ENCODE measurements at places on chromosomes 11 and 22.
A peak's percentile ranks its signal among the peaks of the same experiment; 100 is the strongest.

- DNase-seq = no peak
Measured at GRCh38 chr22:20725987-20726558, 47.8 kb upstream of the SERPIND1 start.

GRCh38 chr11:14081581-14082231 is 119.2 kb downstream of the SPON1 start:
- no peak for DNase-seq

DNA sequence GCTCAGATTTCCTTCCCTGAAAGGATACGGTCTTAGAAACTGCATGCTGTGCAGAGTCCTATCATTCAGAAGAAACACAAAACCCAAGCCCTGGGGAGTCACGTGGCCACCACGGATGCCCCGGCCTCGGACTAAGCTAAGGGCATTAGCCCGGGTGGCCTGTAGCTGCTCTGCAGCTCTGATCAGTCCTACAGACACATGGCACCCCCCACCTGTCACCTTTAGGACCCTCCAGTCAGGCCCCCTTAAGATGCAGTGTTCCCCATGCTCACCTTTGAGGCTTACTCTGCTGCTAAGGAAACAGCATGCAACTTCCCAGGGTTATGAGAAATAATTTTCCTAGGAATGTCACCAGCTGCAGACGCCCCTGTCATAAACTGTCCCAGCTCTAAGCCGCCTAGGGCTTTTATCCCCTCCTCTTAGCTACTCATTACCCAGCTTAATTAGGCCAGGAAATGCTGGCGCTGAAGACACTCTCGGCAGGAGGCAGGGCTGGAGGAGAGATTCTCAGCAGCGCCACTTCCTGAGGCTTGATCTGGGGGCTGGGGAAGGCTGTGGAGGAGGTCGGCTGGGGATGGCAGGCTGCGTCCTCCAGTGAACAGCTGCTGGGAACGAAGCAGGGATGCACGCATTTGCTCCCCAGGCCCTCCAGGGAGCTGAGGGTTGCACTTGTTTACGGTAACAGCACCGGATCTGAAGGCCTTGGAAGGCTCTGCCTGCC is 47.2 kb upstream of the ADA2 start:
- DNase-seq = peak; percentile 93

DNA sequence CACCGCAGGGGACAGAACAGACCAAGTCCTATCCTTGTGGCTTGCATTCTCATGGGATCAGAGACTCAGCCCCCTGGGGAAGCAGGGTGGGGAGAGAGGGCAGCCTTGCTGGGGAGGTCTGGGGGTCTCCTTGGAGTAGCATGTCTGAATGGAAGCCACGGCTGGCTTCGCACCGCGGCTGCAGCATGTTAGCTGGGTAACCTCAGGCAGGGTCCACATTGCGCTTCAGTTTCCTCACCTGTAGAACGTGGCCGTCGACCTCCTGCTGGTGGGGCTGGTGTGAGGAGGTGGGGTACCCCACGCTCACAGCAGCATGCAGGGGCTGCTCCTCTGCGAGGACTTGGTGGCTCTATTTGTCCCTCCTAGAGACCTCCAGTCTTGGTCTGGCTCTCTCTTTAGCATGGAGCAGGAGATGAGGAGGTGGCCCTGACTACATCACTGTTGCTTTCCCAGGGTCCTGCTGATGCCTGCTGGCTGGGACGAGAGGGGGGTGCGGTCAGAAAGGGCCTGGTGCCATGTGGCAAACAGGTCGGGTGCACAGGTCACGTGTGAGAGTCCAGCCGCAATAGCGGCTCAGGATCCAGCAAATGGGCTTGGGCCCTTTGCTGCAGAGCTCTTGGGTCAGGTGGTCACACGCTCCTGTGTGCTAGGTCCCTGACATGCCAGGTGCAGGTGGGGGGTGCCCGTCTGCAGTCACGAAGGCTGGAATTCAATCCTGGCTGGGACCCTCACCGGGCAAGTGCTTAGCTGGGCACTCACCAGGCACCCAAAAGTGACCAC is 35.4 kb upstream of the SMIM38 start:
- no peak for DNase-seq

- DNase-seq = no peak
Measured at GRCh38 chr11:127003260-127003981, 2.9 kb upstream of the KIRREL3 start.

DNA sequence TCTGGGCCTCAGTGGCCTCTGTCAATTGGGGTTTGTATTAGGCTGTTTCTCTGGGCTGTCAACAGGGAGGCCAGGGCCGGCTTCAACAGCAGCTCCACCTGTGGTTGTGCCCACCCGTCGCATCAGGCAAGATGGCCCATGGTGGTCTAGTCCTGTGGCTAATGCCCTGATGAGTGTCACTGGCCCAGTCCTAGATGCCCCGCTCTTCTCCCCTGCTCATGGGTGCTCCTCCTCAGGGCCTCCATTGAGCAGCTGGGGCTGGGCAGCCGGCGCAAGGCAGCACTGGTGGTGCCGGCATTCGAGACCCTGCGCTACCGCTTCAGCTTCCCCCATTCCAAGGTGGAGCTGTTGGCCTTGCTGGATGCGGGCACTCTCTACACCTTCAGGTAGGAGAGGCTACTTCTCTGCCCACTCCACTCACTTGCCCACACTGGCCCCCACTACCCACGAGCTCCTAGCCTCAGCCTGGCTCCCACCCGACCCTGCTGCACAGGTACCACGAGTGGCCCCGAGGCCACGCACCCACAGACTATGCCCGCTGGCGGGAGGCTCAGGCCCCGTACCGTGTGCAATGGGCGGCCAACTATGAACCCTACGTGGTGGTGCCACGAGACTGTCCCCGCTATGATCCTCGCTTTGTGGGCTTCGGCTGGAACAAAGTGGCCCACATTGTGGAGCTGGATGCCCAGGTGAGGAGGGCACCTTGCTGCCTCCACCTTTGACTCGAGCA is 5.4 kb downstream of the LARGE2 start:
- DNase-seq = no peak

DNA sequence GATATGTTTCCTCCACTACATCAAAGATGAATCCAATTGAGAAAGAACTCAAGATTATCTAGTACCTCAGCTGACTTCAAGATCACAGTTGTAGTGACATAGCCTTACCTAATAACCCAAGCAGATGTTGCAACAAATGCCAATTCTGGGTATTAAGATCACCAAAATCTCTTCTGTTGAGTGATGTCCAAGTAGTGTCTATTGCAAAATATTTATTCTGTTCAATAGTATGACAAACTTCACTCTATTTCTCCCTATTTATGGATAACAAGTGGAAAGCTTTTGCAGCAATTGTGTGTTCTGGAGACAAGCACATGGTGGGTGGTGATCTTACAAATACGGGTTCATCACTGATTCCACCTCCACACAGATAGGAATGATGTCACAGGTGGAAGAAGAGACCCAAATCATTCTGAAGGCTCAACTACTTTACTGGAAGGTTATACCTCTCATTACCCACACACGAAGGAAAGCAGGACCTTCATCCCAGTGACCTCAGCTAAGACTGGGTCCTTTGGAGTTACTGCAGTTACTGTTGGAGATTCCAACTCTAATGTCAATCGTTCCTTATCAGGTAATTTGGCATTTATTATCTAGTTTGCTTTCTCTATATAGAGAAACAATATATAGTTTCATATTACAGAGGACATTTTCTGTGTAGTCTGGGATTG is 72.0 kb downstream of the CD44 start:
- DNase-seq = no peak

- no peak for DNase-seq
Measured at GRCh38 chr22:49372530-49373288, 455.0 kb downstream of the BRD1 start.

- DNase-seq = peak; percentile 53
Measured at GRCh38 chr11:69044111-69045013, 4.4 kb upstream of the TPCN2 start.

GRCh38 chr22:19713650-19714311 is 522 bp upstream of the SEPTIN5 start:
- no peak for DNase-seq

DNA sequence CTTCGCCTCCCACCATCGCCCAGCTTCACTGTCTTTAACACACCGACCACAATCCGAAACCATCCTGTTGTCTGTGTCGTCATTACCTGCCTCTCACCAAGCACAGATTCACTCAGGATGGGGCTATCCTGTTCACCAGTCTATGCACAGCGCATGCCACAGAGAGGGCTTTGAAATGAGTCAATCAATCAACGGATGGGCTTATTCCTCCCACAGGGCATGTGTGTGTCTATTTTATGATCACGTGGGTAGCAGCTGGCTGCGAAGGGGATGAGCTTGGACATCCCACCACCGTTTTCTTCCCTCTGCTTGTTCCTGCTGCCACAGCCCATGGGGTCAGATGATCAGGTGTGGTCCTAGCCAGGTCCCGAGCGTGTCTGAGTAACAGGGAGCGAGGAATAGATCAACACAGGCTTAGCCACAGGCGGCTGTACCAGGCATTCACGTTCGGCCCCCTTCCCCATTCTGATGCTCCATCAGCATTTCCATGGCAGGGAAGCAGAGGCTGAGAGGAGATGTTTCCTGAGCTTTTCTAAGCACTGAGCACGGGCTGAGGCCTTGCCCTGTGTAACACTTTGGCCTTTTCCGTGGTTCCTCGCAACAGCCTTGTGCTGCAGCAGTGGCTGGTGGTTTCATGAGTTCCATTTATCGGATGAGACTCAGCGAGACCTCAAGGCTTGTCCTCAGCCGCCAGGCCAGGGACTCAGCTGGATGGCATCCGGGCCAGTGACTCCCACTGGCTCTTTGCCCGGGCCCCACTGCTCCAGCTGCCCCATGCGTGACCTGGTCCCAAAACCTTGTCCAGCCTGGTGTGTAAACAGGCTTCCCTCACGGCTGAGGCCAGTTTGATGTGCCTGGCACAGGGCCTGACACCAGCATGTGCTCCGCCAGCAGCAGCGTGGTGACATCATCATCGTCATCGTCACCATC is 48.1 kb upstream of the FGF3 start:
- DNase-seq = no peak

DNA sequence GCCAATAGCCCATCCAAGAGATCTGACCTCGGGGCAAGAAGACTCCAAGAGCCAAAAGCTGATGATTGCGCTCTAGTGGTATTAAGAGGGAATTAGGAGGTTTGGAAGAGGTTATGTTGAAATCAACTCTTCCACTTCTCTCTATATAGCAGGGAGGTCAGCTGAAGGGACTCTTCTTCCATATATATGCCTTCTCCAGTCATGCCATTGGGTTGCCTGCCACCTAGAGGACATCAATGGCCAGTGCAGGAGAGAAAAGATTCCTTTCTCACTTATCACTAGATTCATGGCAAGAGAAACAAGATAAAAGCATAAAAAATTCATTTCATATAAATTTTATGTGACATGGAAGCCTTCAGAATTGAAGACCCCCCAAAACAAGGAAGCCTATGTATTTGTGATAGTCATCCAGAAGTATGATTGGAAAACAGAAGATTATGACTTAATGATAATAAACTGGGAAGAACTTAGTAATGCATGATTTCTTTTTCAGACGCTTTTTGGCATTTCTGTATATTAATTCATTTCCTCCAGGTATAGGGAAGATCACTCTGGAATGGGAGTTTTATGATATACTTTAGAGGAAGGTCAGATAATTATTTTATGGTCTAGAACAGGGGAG is 435.1 kb upstream of the DDI1 start:
- DNase-seq = peak; percentile 25
